Activated naive CD8-positive, alpha-beta T cell treated with anti-CD3 and anti-CD28 coated beads, Interleukin-2, amount 50 U/mL, for 24 hours (primary cell): ENCODE measurements at places on chromosomes 5 and 9.

GRCh38 chr9:19373527-19373926 lies 6.5 kb downstream of the RPS6 start:
- DNase-seq: no peak

DNA sequence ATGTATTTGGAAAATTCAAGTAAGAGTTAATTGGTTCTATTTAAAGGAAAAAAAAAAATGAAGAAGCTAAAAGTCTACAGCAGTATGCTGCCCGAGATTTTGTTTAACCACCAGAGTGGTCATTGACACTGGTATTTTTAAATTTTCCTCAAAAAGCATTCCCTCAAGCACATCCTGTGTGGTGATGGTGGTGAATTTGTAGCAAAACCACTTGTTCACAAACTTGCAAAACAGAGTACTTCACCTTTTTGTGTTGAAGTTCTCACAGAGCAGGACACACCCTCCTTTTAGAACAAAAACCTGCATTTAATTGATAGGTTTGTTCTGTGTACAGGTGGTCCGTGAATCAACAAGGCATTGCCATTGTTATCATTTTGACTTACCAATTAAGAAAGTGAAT lies 374.2 kb downstream of the EFNA5 start:
- DNase-seq: no peak

- no peak for DNase-seq
Measured at GRCh38 chr5:153456354-153456753, 34.1 kb upstream of the GRIA1 start.

DNA sequence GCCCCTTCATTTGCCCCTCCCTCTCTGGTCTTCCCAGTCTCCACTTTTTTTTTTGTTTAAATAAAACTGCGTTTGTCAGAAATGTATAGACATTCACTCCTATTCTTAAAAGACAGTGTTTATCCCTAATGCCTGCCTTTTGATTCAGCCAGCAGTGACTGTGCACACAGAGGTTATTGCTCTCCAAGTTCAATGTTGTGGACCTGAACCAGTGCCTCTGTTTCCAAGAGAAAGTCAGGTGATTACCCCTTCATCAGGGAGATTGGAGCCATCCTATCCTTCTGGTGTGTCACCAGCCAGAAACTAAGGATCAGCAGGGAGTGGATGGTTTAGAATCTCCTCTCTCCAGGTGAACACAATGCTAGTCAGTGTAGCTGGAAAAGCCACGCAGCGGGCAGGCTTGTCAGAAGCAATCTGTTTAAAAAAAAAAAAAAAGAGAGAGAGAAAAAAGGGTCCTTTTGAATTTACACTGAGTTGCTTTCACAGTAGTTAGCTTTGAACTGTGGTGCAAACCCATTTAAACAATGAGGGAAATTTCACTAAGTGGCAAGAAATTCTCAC lies 167.5 kb upstream of the DMRT1 start:
- no peak for DNase-seq

DNA sequence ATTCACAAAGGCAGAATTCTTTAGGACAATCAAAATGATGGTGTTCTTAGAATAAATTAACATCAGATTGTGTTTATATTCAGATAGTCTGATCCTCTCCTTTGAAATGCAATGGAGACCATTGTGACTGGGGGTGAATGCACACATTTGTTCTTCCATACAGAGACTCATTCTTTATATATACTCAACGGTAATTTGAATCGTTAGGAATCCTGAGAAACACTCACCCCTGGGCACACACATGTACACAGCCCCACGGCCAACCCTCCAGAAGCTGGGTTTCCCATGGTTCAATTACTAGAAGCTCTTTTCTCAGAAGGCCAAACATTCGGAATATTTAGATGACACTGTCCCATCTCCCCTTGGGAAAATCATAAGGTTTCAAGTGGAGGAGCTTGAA lies 57.5 kb upstream of the EPB41L4B start:
- DNase-seq: no peak

DNA sequence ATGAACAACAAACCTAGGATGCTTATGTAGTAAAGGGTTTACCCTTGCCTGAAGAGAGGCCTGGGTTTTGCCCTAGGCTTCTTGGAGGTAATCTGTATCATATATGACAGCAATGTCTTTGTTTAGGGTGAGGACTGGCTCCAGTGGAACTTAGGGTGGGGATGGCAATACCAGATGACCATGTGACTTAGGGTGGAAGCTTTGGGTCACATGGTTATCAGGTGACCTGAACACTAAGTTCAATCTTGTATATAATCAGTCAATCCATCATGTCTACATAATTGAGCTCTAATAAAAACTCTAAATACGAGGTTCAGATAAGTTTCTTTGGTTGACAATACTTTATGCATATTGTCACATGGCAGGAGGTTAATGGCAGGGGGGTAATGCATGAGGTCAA lies 10.6 kb upstream of the PPP2R2B start:
- DNase-seq: no peak

DNA sequence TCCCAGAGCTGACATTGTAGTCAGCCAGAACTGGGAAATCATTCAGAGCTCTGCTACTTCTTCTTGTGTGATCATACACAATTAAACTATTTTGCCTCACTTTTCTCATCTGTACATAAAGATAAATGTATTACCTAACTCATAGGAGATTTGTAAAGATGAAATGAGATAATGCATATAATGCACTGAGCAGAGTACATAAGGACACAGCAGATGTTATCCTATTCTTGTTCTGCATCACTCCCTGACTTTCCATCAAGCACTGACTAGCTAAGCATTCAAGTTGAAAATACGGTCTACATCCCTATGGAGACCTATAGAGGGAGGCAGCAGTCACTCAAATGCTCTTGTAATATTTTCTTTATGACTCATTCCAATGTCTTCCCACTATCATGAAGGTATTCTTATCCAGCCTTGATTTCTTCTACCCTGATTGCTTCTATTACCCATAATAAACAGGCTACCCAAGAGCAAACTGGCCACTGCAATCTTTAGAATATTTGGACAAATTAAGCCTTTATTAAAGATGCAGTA lies 16.3 kb upstream of the PRR16 start:
- DNase-seq: no peak
